ENCODE measurements at places on chromosomes 3 and 15. TPM values are rescaled to one million over a fixed set of nuclear protein-coding genes. Genes with fewer than 3 reads are reported as not detected.

ACAN gene
- total RNA-seq = not detected

USP19 gene
- 56.5 TPM for total RNA-seq

SKOR1 gene
- total RNA-seq = 2.7 TPM

PLA2G4D gene
- not detected for total RNA-seq

EXD1 gene
- total RNA-seq = not detected

ROPN1 gene
- not detected for total RNA-seq

IRAK2 gene
- total RNA-seq = 3.7 TPM

CYP1A2 gene
- not detected for total RNA-seq

ACSBG1 gene
- not detected for total RNA-seq

REC114 gene
- not detected for total RNA-seq

MORC1 gene
- not detected for total RNA-seq

CCR1 gene
- total RNA-seq = 0.98 TPM

HLTF gene
- 25.4 TPM for total RNA-seq

CRYGS gene
- 7.8 TPM for total RNA-seq

SMAD6 gene
- total RNA-seq = 0.14 TPM

PYGO1 gene
- 0.18 TPM for total RNA-seq

ROBO2 gene
- not detected for total RNA-seq

KCNAB1 gene
- total RNA-seq = not detected

DLG1 gene
- 66.2 TPM for total RNA-seq

All from T-cell (primary cell).